ENCODE measurements at places on chromosomes 11 and 22.

GRCh38 chr11:5288108-5288905 is 13.4 kb downstream of the OR51B4 start:
- no peak for DNase-seq

GRCh38 chr11:93736129-93736528 is 5.2 kb downstream of the TAF1D start:
- no peak for DNase-seq

DNA sequence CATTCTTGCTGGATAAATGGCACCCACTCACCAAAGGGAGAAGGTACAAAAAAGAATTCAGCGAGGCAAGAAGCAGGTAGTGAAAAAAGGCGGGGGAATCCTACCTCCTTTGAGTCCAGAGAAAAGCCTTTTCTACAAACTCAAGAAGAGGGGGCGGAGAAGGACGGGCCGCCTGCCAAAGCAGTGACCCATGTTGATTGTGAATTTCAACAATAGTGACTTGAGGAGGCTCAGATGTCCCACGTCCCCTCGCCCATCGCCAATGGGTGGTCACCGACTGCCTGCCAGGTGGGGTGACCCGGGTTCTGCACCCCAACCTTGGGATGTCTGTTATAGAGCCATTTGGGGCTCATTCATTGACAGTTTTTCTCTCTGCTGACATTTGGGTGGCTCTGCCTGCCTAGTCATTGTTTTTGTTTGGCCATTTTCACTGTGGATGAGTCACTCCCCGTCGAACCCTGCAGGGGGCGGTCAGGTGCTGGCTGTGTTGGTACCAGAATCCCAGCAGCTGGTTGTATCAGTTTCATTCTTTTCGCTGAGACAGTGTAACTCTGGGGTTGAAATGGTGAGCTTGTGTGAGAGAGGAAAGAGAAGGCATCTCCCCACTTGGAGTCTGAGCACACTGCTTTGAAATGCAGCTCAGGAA is 163.4 kb upstream of the NCAM1 start:
- DNase-seq, result no peak

GRCh38 chr11:69493931-69494821 is 12.7 kb downstream of the LINC01488 start:
- no peak for DNase-seq

DNA sequence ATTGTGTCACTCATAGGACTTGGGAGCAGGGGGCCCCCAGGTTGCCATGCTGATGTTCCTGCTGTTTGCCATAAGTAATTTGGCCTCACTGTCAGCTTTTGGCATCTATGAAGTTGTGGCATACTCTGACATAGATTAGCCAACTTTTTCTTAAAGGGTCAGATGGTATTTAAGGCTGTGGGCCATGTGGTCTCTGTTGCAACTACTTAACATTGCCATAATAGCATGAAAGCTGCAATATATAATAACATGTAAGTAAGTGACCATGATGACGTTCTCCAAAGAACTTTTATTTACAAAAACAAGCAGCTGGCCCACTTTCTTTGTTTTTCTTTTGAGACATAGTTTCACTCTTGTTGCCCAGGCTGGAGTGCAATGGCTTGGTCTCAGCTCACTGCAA is 2.2 kb upstream of the TMEM216 start:
- DNase-seq, result no peak

- no peak for DNase-seq
Measured at GRCh38 chr11:96197801-96198701, 144.9 kb downstream of the MAML2 start.

GRCh38 chr11:28983780-28984179 is 875.6 kb downstream of the METTL15 start:
- DNase-seq, result no peak

GRCh38 chr11:131889760-131890581 is 519.6 kb downstream of the NTM start:
- no peak for DNase-seq

DNA sequence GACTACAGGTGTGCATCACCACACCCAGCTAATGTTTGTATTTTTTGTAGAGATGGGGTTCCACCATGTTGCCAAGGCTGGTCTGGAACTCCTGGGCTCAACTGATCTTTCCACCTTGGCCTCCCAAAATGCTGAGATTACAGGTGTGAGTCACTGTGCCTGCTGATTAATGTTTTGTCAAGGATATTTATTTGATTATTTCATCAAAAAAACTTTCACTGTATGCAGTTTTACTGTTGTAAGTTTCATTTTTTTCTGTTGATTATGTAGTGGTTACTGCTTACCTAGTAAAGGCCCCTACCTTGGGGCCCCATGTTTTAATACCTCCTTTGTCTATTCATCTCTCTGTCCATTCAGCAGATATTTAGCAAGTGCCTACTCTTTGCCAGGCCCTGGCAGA is 16.7 kb upstream of the FAM168A start:
- DNase-seq, result no peak

- no peak for DNase-seq
Measured at GRCh38 chr11:30328681-30329080, 5.8 kb downstream of the ARL14EP start.

- no peak for DNase-seq
Measured at GRCh38 chr22:19681863-19682245, 32.4 kb upstream of the SEPTIN5 start.

- no peak for DNase-seq
Measured at GRCh38 chr11:15801126-15801525, 555.2 kb downstream of the SOX6 start.

DNA sequence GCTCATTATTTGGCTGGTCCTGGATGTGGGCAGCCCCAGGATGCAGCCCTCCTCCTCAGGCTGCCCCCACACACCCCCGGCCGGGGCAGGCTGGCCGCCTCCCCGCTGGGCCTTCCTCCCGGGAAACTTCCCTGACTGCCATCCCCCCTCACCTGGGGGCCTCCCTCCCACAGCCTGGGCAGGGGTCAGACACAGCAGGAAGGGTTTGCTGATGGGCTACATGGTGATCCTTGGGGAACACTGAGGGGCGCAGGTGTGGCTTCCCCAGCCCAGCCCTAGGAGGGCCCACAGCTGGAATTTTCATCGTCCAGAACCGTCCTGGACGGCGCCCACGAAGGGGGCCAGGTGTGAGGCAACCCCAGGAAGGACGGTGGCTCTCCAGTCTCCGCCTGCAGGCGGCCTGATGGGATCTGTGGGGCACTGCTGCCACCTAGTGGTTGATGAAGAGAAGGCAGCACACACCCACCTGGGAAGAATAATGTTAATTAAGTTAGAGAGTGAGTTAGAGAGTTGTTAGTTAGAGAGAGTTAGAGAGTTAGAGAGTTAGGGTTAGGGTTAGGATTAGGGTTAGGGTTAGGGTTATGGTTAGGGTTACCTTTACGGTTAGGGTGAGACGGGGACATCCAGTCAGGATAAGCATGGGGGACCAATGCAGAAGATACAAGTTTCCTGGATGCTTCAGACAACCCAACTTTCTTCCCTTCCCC is 75.9 kb upstream of the PRR5 start:
- peak; percentile 38 for DNase-seq

DNA sequence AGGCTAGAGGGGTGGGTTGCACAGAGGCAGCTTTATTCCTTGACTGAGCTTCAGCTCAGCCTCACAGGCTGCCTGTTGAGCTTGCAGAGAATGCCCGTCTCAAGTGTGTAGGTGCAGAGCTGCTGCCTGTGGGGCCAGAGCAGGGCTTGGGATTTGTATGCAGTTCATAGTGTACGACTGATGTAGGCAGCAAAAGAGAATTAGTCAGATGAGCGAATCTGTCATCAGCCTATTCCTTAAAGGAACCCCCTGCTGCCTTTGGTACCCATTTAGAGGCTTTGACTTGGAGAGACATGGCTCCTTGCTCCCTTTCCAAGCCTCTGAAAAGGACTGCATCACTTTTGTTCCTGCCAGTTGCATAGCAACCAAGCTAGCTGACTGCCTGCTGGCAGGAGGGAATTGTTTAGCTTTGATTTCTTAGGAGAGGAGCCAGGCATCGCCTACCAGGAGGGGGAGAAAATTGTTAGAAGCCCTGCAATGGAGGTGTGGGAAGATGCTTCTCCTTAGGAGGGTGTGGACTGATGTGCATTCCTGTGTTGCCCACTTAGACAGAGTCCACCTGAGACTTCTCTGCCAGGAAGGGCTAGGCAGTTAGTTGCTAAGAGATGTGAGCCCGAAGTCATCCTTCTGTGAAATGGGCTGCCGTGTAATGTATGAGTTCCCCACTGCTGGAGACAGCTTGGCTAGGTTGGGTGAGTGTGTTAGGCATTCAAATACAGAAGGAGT is 10.9 kb downstream of the ACO2 start:
- no peak for DNase-seq

GRCh38 chr11:90318651-90319050 is 95.8 kb upstream of the CHORDC1 start:
- DNase-seq, result no peak

DNA sequence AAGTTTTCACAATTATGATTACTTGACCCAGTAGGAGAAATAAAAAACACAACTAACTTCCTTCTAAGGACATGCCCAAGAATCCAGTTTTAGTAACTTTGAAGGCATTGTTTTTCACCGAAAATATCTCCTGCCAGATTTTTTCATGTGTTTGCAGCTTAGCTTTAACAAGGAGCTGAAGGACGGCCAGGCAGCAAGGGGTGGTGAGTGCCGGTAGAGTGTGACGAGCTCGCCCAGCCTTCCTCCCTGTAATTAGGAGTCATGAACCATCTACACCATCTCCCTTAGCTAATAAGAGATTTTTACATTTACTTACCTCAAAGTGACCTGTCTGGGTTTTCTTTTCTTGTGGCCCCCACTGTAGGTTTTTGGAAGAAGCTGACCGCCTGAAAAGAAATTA is 72.0 kb downstream of the BMAL1 start:
- no peak for DNase-seq

DNA sequence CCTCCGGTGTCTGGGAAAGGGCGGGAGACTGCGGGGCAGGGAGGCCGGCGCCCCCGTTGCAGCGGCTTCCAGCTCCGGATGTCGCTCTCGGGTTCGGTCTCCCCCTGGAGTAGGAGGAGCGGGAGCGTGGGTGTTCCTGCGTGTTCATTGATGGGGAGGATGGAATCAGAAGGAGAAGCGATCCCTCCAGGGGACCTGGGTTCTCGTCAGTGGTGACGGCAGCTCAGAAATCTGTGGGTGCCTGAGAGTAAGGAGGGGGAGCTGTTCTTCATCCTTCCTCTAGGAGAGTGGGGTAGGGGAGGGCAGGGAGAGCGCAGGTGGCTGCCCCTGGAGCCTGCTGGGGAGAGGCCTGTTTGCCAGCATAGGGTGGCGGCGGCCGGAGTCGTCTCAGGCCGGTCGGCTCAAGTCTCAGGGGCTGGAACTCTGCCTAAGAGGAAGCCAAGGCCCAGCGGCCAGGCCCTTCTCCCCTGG is 1.1 kb downstream of the UBASH3B start:
- DNase-seq, result peak; percentile 38

- DNase-seq, result no peak
Measured at GRCh38 chr22:20584872-20585638, 77.6 kb downstream of the MED15 start.

DNA sequence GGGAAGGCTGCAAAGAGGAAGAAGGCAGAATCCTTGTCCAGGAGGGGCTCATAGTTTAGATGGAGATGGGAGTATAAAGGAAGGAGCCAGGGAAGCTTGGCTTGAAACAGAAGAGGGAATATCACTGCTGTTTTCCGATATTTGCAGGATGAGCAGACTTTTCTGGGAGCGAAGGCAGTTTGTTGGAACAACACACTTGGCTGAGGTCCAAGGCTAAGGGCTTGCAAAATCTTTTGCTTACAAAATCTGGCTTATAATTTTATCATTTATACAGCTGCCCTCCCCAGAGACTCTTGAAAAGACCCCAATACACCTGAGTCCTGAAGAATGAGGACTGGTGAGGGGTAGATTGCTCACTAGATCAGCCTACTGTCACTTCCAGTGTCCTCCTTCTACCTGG is 174.8 kb downstream of the NELL1 start:
- no peak for DNase-seq

Measured in DMS79 treated with DMSO at 0.1 percent for 48 hours (cell line).